GDM1 (cell line): ENCODE measurements at places on chromosomes 11 and 22.

GRCh38 chr22:37991731-37992442 lies 7.5 kb upstream of the SOX10 start:
- no peak for DNase-seq

DNA sequence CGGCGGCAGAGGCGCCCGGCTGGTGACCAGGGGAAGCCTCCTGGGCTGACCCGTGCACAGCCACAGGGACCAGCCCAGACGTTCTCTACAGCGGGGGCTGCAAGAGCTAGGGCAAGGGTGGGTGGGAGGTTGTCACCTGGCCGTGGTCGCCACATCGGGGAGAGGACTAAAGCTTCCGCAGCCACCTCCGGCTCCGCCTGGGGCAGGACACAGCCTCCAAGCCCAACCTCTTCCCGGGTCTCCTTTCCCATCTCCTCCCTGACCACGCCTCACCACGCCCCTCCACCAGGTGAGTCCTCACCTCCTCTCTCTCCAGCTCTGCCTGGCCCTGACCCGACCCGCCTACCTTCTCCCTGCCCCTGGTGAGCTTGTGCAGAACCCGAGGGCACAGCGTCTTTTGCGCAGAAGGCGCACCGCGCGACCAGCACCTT lies 75.9 kb upstream of the LMO1 start:
- DNase-seq = no peak

GRCh38 chr11:44351006-44351660 lies 41.2 kb upstream of the ALX4 start:
- DNase-seq = no peak

DNA sequence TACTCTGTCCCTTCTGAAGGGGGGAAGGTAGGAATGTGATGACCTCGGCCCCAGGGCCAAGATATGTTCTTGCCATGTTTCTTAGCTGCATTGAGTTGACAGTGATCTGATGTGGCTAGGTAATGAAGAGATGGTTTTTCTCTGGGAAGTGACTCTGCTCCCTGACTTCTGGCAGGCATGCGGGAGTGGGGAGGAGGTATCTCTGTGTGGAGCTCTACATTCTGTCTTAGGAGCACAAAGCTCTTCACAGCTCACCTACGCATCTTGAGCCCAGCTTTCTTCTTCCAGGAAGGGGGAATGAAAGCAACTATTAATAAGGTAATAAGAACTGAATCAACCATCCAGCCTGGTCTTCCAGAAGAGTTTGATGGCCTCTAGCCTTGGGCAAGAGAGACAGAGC lies 241.0 kb downstream of the ST3GAL4 start:
- DNase-seq = no peak

- DNase-seq = no peak
Measured at GRCh38 chr11:111329306-111330204, 31.2 kb downstream of the POU2AF3 start.

DNA sequence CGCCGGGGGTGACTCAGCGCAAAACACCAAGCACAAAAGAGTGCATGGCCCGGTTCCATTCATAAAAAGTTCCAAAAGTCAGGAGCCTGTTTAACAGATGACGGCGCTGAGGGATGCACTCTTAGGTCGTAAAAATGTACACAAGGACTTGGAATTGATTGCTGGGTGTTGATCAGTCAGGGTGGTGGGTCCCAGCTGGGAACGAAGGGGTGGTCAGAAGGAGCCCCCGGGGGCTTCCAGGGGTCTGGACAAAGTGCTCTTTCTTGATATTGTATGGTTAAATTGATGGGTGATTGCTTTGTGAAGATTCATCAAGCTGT lies 20.7 kb downstream of the IFITM10 start:
- no peak for DNase-seq

DNA sequence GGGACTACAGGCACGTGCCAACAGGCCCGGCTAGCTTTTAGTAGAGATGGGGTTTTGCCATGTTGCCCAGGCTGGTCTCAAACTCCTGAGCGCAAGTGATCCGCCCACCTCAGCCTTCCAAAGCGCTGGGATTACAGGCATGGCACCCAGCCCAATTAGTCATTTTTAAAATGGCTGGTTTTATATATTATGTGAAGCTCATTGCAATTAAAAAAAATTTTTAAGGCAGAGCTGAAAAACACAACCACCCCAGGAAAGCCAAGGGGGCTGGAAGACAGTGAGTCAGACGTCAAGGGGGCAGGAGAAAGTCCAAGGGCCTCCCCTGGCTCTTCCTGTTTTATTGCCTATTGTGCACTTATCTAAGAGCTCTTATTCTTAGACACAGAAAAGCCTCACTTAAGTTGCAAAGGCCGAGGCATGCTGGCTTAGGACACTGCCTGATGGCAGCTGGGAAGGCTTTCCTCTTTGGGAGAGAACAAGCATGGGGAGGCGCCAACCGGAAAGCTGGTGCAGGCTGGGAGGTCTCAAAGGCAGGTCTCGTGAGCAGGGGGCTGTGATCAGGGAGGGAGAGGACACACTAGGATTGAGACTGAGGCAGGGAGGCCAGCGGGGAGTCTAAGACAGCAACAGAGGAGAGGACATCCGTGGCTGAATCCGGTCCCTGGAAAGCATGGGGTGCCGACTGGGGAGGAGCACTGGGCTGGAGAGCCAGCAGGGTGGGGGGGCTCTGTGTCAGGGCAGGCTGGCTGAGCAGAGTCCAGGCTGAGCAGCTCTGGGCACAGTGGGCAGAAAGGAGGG lies 11.1 kb upstream of the OSM start:
- peak; percentile 40 for DNase-seq

DNA sequence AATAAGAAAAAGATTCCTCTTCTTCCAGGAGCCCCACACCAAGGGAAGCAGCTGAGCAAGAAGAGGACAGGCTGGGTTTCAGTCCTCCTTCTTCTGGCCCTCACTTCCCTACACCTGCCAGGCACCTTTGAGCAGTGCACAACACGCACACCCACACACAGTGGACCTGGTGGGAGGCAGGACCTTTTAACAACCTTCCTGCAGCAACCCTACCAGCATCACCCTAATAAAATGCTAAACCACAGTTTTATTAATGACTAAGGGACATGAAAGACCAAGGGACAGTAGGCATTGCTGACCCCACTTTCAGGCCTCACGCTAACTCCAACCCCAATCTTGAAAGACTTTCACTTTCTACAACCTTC lies 12.2 kb downstream of the ARAP1 start:
- DNase-seq = no peak
